T-helper 2 cell (primary cell): ENCODE measurements at places on chromosomes 11 and 22.
A peak's percentile ranks its signal among the peaks of the same experiment; 100 is the strongest.

DNA sequence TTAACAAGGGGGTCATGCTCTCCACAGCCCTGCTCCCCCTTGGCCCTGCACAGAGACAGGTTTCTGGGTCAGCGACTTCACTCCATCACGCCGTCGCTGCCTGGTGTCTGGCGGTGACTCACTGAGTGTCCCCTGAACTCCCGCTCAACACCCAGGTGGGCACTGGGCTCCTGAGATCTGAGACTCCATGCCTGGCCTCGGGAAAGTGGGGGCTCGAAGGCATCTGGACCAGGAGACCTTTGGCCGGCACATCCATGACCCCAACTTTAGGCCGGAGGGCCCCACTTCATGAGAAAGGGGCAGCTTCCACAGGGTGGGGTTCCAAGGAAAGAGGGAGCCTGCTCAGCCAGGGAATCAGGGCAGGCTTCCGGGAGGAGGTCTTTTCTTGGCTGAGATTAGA is 79.3 kb upstream of the PRR5 start:
- no peak for DNase-seq

DNA sequence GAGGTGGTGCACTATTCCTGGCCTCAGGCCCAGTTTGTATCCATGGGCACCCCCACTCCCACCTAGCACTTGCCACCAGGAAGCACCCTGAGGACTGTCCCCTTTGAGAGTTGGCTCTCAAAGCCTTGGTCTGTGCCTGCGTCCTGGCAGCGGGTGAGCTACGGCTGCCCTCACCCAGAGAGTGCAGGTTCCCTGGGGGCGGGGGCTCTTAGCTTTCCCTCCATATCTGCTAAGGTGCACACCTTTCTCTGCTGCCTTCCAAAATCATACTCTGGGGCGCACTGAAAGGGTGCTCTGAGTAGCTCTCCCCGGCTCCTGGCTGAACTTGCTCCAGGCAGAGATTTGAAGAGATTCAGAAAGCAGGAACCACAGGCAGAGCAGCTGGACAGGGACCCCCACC is 7.1 kb downstream of the KCNQ1 start:
- no peak for DNase-seq

DNA sequence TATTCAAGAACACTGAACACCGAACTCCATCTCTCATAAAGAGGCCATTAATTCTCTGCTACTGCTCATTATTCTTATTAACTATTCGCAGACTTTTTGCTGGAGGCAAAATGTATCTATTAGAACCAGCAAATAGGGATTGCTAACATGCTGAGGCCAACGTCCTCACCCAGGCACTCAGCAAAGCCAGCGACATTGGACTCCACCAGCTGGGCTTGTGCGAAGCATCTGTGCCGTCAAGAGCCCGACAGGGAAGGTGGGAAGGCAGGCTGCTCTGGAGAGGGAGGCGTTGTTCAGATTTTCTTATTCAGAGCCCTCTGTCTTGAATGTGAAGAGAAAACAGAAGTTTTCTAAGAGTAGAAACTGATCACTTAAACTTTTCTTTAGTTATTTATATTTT is 615.6 kb upstream of the KIRREL3 start:
- no peak for DNase-seq

GRCh38 chr11:17389211-17389956 is 925 bp upstream of the KCNJ11 start:
- peak; percentile 66 for DNase-seq

GRCh38 chr11:126544108-126545056 is 188.9 kb downstream of the ST3GAL4 start:
- DNase-seq, result no peak

- no peak for DNase-seq
Measured at GRCh38 chr22:39081016-39081415, 3.9 kb downstream of the APOBEC3G start.

DNA sequence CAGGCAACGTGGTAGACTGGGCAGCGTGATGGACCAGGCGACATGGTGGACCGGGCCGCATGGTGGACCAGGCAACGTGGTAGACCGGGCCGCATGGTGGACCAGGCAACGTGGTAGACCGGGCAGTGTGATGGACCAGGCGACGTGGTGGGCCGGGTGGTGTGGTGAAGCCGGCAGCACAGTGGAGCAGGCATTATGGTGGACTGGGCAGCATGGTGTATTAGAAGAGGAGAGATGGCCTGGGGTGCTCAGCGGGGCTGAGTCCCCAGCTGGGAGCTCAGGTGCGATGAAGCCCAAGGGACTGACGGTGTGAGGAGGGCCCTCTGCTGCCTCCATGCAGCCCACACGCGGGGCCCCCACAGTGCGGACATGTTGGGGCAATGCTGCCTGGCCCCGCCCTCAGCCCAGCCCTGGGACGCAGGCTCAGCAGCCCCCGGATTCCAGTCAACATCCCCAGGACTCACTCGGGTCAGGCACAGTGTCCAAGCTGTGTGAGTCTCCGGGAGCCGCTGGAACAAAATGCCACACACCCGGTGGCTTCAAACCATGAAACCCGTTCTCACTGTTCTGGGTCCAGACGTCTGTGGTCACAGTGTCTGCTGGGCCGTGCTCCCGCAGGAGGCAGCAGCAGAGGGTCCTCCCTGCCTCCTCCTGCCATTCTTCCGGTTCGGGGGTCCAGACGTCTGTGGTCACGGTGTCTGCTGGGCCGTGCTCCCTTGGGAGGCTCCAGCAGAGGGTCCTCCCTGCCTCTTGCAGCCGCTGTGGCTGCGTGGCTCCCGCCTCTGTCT is 1084.9 kb downstream of the BRD1 start:
- no peak for DNase-seq

DNA sequence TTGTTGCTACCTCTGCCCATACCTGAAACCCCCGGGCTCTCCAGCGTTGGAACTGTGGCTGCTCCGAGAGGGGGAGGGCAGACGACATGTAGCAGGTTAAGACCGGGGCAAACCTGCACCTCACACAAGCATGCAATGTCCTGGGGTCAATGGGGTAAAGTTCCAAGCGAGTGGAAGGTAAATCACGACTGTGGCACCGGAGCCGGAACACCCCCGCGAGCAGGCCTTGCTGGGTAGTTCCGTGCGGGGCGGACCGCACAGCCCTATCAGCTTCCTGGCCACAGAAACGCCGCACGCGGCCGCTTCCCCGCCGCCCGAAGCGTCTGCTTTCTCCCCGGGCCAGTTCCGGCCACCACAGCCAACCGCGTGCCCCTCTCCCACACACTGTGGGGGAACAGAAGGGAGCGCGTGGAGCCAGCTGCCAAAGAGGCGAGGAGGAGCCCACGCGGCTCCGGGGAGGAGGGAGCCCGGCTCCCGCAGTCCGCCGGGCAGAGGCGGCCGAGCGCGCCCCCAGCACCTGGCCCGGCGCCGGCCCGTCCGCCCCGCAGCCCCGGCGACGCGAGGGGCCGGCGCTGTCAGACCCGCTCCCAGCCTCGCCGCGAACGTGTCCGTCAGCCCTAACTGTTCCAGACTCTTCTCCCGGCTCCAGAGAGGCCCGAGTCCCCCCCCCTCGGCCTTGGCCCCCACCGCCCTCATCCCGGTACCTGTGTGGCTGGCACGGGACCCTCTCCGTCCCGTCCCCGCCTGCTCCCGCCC is 1.6 kb downstream of the SPTBN2 start:
- no peak for DNase-seq

GRCh38 chr11:1831338-1832210 is 3.2 kb upstream of the SYT8 start:
- DNase-seq, result no peak
